ENCODE measurements at places on chromosomes 11 and 22.

DNA sequence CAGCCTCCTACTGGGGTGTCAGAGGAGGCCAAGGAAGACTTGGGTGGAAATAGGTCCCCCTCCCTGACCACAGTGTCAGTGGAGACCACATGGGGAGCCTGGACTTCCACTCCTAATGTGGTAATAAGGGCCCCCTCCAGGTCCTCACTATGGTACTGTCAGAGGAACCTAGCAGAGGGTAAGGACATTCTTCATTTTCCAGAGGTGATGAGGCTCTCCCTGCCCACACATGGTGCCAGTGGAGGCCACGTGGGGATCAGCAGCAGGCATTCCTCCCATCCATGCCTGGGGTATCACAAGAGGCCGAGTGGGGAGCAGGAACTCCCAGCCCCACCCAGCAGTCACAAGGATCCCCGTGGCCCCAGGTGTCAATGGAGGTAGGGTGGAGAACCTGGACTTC is 6.5 kb upstream of the CLDN5 start:
- no peaks in the 10 kb centered on the region for H3K36me3 ChIP-seq
- H3K4me1 ChIP-seq = no peaks in the 10 kb centered on the region
- no peak overlapping the region for H3K4me3 ChIP-seq
- no peaks in the 10 kb centered on the region for H3K27me3 ChIP-seq
- H3K27ac ChIP-seq = no peak overlapping the region

- no peak for DNase-seq
- H3K4me3 ChIP-seq = no peak overlapping the region
- H3K4me1 ChIP-seq = no peaks in the 10 kb centered on the region
- no peaks in the 10 kb centered on the region for H3K27me3 ChIP-seq
- peaks cover 40% of the 10 kb centered on the region for H3K36me3 ChIP-seq
These were observed 15.8 kb downstream of the IL17RA start for GRCh38 chr22:17100621-17101020.

DNA sequence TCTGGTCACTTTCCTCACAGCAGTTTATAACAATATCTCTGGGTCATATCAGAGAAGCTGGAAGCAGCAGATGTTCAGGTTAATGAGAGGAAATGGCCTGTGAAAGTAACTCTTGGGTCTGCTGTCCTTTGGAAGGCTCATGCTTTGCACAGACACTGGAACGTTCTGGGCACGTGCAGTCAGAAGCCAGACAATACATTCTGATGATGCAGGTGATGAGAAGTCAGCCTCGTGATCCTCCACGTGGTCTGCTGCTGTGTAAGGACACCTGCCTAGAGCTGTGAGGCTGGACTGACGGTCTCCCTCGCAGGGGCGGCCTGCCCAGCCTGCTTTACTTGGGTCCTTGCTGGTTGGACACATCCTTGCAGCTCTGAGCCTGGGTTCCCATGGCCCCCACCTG is 18.8 kb upstream of the ADORA2A start:
- peaks cover 16% of the 10 kb centered on the region for H3K36me3 ChIP-seq
- no peaks in the 10 kb centered on the region for H3K4me1 ChIP-seq
- no peak overlapping the region for H3K4me3 ChIP-seq
- no peak for DNase-seq
- no peak overlapping the region for H3K27ac ChIP-seq

GRCh38 chr11:60282286-60282685 is 1.8 kb downstream of the MS4A4A start:
- H3K36me3 ChIP-seq = 0 out of 2 replicates have a peak, but pooled peaks cover under 1% of the 10 kb centered on the region
- H3K27ac ChIP-seq = no peak overlapping the region
- DNase-seq = no peak
- H3K4me1 ChIP-seq = peaks cover 2% of the 10 kb centered on the region

DNA sequence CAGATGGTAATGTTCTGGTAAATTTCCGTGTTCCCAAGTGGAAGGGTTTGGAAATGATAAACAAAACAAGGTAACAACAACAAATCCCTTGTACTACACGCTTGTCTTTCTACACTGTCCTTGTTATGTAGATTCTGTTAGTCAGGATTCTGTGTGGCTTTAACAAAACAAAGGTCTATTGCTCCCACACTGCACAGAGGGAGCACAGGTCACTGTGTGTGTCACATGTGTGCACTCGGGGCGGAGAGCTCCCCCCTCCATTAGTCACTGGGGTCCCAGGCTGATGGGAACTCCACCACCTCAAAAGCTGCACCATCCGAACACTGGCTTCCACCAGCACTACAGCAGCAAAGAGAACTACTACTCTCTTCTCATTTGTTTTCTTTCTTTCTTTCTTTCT is 227.9 kb downstream of the NTM start:
- H3K36me3 ChIP-seq = no peaks in the 10 kb centered on the region
- no peaks in the 10 kb centered on the region for H3K27me3 ChIP-seq
- H3K27ac ChIP-seq = no peak overlapping the region
- no peaks in the 10 kb centered on the region for H3K4me1 ChIP-seq
- H3K4me3 ChIP-seq = no peak overlapping the region
- no peak for DNase-seq

DNA sequence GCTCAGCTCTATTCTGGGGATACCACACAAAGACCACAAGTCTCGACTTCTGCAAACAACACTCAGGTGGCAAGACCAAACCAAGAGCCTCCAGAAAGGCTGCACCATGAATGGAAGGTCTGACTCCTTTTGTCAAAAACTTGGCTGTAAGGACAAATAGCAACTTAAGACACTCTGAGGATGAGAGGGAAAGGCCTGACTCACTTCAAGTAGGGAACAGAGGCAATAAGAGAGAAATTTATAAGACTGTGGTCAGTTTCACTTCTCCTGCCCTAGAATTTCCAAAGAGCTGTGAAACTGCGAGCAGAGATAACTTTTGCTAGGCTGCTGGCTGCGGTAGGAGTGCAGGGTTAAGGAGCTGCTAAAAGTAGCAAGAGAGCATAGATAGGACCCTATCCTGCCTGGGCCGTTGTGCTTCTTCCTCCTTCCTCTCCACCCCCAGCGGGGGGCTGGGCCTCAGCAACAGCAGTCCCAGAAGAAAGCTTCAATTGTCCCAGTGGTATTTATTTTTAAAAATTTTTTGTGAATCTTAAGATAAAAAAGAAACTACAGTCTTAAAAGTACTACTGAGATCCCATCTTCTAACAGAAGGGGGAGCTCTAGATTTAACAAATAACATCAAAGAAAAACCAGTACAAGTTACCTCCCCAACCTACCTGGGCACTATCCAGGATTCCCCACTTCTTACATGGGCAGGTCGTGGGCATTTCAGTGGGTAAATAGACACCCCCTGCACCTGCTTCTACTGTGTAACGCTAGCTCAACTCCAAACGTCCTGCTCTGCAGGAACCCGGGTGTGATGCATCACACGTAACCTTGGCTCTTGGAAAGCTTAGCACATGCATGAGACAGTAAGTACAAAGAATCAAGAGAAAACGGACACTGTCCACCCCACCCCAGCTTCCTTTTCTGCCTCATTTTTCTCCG is 66.4 kb downstream of the SGSM3 start:
- H3K4me1 ChIP-seq = no peaks in the 10 kb centered on the region
- no peak overlapping the region for H3K27ac ChIP-seq
- no peaks in the 10 kb centered on the region for H3K27me3 ChIP-seq
- no peak for DNase-seq
- H3K4me3 ChIP-seq = no peak overlapping the region

- no peaks in the 10 kb centered on the region for H3K27me3 ChIP-seq
- DNase-seq = peak; percentile 78
- peaks cover 36% of the 10 kb centered on the region for H3K36me3 ChIP-seq
- no peaks in the 10 kb centered on the region for H3K4me1 ChIP-seq
These were observed 25.9 kb downstream of the IGSF9B start for GRCh38 chr11:133930767-133931448.

DNA sequence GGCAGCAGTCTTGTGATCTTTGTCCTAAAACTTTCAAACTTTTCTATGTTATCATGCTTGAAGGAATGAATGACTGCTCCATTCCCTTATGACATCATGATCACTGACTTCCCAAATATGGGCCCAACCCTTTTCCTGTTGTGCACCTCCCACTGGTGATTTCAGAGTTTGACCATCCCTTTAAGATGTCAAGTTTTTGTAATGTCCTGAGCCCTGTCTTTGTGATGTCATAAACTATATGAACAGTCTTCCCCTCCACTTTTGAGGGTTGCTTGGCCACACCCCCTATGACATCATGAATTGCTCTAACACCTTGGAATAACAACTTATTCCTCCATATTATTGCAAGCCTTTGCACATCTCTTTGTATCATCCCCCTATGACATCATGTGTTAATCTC is 16.5 kb upstream of the NUCB2 start:
- no peak overlapping the region for H3K27ac ChIP-seq
- H3K36me3 ChIP-seq = no peaks in the 10 kb centered on the region
- H3K4me1 ChIP-seq = no peaks in the 10 kb centered on the region

- no peak overlapping the region for H3K4me3 ChIP-seq
- H3K4me1 ChIP-seq = no peaks in the 10 kb centered on the region
- 0 out of 2 replicates have a peak, but pooled peaks cover 5% of the 10 kb centered on the region for H3K36me3 ChIP-seq
- no peak overlapping the region for H3K27ac ChIP-seq
- no peak for DNase-seq
These were observed 72.7 kb downstream of the TRPC6 start for GRCh38 chr11:101511065-101511464.

GRCh38 chr11:31795706-31796498 is 15.2 kb downstream of the PAX6 start:
- no peak for DNase-seq
- H3K4me3 ChIP-seq = no peak overlapping the region
- peaks cover 49% of the 10 kb centered on the region for H3K27me3 ChIP-seq
- no peaks in the 10 kb centered on the region for H3K36me3 ChIP-seq
- H3K4me1 ChIP-seq = no peaks in the 10 kb centered on the region
- no peak overlapping the region for H3K27ac ChIP-seq

DNA sequence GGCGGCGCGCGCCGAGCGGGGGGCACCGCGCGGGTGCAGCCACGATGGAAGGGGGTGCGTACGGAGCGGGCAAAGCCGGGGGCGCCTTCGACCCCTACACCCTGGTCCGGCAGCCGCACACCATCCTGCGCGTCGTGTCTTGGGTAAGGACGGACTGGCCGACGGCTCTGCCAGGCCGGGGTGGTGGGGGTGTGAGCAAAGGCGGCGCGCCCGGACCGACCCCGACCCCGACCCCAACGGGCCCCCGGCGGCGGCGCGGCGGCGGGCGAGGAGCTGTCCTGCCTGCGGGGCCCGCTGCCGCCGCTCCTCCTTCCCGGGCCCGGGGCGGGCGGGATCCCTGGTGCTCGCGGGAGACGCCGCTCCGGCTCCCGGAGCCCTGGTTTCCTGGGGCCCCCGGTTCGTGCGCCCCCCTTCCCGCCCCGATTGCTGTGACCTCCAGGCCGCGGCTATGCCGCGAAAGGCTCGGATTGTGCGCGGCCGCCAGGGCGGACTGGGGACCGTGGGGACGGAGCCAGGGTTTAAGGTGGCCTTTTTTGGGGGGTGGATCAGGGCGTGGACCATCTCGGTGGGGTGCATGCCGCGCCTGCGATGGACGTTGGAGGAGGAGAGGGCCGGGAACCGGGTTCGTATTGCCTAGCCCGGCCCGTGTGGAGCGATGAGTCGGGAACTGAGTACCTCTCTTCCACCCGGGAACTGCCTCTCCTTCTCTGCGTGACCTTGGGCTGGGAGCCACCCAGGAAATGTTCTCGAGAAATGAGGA is at the start of gene SYNGR1:
Gene SYNGR1, plus strand, starts transcription at position 25 of the 760 bp plus-strand sequence. Its CDS starts 20 bp downstream, at position 45.
- peaks cover 5% of the 10 kb centered on the region for H3K4me1 ChIP-seq
- H3K36me3 ChIP-seq = no peaks in the 10 kb centered on the region
- no peaks in the 10 kb centered on the region for H3K27me3 ChIP-seq
- no peak within 1 kb of the TSS for H3K27ac ChIP-seq
- DNase-seq = no peak

GRCh38 chr11:110463153-110463552 is 33.4 kb downstream of the FDX1 start:
- H3K36me3 ChIP-seq = no peaks in the 10 kb centered on the region
- no peaks in the 10 kb centered on the region for H3K27me3 ChIP-seq
- DNase-seq = peak; percentile 58
- no peak overlapping the region for H3K4me3 ChIP-seq

DNA sequence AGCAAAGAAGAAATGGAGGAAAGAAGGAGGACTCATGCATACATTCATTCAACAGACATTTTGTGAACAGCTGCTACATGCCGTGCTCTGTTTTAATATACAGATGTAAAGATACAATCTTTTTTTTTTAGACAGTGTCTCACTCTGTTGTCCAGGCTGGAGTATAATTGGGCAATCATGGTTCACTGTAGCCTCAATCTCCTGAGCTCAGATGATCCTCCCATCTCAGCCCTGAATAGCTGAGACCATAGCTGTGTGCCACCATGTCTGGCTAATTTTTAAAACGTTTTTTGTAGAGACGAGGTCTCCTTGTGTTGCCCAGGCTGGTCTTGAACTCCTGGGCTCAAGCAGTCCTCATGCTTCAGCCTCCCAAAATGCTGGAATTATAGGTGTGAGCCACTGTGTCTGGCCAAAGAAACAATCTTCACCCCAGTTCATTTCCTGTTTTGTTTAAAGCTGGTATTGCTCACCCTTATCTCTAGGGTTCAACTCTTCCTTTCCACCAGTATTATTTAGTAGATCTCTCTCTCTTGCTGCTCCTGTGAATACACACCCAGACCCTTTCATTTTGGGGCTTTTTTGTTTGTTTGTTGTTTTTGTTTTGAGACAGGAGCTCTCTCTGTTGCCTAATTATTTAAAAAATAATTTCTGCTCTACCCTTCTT is 69.8 kb downstream of the RNF169 start:
- DNase-seq = no peak
- no peaks in the 10 kb centered on the region for H3K4me1 ChIP-seq
- no peak overlapping the region for H3K4me3 ChIP-seq
- no peak overlapping the region for H3K27ac ChIP-seq
- no peaks in the 10 kb centered on the region for H3K27me3 ChIP-seq

DNA sequence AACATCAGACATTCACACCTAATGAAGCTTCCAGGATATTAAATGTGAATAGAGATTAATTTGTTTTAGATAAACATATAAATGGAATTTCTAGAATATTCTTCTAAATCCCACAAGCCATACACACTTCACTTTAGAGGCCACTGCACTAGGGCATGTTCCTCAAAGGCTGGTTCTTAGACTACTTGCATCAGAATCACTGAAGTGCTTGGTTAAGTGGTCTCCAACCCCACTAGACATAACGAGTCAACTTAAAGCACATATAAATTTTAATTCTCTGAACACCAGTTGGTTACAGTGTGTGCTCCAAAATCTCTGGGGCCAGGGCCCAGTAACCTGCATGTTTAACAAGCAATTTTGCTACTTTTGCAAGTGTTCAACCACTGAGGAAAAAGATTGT is 7.9 kb upstream of the ALKBH8 start:
- H3K27me3 ChIP-seq = no peaks in the 10 kb centered on the region
- H3K4me3 ChIP-seq = no peak overlapping the region
- H3K36me3 ChIP-seq = no peaks in the 10 kb centered on the region

DNA sequence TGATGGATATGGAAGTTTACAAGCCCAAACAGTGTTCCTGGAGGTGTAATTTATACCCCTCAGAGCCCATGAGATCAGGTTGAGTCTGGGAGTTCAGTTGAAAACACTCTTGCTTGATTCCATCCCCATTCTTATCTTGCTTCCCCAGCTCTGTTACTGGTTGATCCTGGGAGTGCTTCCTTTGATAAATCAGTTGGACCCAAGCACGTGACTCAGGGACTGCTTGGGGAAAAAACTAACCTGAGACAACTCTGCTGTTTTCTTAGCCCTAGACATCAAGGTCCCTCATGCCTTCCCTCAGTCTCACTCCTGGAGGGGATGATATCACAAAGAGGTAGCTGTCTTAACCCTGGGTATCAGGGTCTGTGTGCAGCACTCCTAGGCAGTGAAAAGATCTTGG is 35.0 kb upstream of the SLC1A2 start:
- no peak for DNase-seq
- H3K4me1 ChIP-seq = no peaks in the 10 kb centered on the region
- no peaks in the 10 kb centered on the region for H3K27me3 ChIP-seq
- H3K4me3 ChIP-seq = no peak overlapping the region
- H3K36me3 ChIP-seq = no peaks in the 10 kb centered on the region
- no peak overlapping the region for H3K27ac ChIP-seq

Measured in H9 (cell line).